CD4-positive, alpha-beta T cell treated with Interleukin-21 for 1 hour (primary cell): ENCODE measurements at places on chromosomes 6 and 20.
A peak's percentile ranks its signal among the peaks of the same experiment; 100 is the strongest.

DNA sequence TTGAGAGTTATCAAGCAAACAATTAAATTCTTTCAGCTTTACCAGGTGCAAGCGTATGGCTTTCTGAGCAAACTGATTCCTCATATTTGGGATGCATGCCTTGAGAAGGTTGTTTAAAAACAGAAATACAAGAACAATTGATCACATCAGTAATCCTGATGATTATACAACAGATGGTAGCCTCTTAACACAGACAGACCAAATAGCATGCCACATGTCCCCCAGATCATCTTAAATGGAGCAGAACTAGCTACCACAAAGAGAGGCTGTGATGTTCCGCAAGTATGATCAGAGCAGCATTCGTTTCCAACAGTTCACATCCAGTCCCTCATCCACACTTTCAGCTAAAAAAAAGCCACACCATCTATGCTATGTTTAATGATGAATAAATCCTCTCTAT lies 246.2 kb upstream of the NRSN1 start:
- DNase-seq: no peak

GRCh38 chr6:31116661-31117385 lies 2.2 kb downstream of the PSORS1C1 start:
- no peak for DNase-seq

- DNase-seq: no peak
Observed at GRCh38 chr20:3866464-3866863, 19.8 kb downstream of the MAVS start.

DNA sequence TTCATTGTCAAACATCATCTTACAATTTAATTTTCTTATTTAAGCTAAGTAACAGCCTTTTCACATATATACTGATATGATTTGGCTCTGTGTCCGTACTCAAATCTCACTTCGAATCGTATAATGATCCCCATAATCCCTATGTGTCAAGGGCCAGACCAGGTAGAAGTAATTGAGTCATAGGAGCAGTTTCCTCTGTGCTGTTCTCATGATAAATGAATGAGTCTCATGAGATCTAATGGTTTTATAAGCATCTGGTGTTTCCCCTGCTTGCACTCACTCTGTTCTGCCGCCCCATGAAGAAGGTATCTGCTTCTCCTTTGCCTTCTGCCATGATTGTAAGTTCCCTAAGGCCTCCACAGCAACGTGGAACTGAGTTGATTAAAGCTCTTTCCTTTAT lies 25.1 kb upstream of the CMTR1 start:
- DNase-seq: no peak

DNA sequence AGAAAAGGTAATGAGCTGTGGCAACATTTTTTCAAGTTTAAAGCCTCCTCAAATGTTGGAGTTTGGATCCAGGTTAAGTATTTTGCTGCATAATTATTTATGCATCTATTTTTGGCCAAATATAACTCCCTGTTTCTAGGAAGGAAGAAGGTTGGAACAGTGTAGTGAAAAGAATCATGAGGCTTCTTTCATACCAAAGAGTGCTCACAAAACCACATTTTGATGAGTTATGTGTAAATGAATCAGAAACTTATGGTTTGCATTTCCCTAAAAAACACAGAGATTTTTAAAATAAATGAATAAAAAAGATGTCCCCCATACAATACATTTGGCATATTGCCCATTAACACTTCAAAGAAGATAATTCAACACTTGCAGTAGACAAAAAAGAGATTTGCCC lies 246.9 kb upstream of the PRDM1 start:
- no peak for DNase-seq

- no peak for DNase-seq
Observed at GRCh38 chr6:45757443-45758130, 258.1 kb downstream of the CLIC5 start.

- no peak for DNase-seq
Observed at GRCh38 chr6:129966125-129966524, 52.3 kb upstream of the L3MBTL3 start.

GRCh38 chr20:4412216-4412615 lies 309.5 kb upstream of the PRND start:
- no peak for DNase-seq

GRCh38 chr6:130927305-130927704 lies 100.1 kb downstream of the SMLR1 start:
- no peak for DNase-seq

DNA sequence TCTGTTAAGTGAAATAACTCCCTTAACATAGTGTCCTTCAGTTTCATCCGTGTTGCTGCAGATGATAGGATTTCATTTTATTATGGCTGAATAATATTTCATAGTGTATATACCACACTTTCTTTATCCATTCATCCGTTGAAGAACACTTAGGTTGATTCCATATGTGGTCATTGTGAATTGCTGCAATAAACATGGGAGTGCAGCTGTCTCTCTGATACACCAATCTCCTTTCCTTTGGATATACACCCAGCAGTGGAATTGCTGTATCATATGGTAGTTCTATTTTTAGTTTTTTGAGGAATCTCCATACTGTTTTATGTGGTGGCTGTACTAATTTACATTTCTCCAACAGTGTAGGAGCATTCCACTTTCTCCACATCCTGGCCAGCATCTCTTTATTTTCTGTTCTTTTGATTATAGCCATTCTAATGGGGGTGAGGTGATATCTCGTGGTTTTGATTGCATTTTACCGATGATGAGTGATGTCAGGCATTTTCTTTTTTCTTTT lies 193.2 kb downstream of the SLC16A10 start:
- DNase-seq: no peak

- no peak for DNase-seq
Observed at GRCh38 chr6:9795880-9796279, 619.0 kb downstream of the TFAP2A start.

GRCh38 chr6:119830494-119831295 lies 481.1 kb upstream of the MAN1A1 start:
- DNase-seq: no peak

DNA sequence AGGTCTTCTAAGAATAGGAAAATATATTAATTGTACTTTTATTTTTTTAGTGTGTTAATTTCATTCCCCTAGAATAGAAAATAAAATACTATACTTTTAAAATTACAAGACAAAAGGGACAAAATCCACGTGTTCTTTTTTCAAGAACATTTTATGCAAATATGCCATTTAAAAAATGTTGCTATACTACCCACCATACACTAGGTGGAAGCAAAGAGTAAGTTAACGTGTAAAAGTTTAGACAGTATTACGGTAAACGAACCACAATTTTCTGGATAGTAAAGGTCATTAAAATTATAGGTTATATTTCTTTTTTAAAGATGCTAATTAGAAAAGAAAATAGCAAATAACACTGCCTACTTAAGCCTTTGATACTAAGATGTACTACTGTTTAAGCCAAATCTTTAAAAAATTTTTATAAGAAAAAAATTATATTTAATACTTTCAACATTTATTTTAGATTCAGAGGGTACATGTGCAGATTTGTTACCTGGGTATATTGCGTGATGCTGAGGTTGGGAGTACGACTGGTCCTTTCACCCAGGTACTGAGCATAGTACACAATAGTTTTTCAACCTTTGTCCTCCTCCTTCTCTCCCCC lies 287.6 kb downstream of the PHF3 start:
- peak; percentile 4 for DNase-seq

GRCh38 chr6:44247338-44248302 lies 719 bp downstream of the HSP90AB1 start:
- DNase-seq: peak; percentile 89

DNA sequence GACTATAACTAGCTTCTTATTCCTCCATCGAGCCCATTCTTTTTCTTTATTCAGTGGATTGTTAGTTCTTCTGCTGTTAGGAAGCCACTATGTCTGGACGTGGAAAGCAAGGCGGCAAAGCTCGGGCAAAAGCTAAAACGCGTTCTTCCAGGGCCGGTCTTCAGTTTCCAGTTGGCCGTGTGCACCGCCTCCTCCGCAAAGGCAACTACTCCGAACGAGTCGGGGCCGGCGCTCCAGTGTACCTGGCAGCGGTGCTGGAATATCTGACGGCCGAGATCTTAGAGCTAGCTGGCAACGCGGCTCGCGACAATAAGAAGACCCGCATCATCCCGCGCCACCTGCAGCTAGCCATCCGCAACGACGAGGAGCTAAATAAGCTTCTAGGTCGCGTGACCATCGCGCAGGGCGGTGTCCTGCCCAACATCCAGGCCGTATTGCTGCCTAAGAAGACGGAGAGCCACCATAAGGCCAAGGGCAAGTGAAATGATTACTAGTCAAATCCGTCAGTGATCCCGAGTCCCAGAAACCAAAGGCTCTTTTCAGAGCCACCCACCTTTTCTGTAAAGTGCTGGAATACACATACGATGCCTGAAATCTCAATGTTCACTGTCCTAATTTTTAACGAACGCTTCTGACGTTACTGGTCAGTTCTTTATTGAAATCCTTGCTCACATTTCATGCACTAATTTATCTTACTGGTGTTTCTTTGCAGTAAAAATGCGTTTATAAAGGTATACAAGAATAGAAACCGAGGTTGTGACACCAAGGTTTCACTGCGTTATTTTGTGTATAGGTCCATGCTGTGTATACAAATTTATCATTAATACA lies 129.9 kb downstream of the HFE start:
- DNase-seq: no peak

DNA sequence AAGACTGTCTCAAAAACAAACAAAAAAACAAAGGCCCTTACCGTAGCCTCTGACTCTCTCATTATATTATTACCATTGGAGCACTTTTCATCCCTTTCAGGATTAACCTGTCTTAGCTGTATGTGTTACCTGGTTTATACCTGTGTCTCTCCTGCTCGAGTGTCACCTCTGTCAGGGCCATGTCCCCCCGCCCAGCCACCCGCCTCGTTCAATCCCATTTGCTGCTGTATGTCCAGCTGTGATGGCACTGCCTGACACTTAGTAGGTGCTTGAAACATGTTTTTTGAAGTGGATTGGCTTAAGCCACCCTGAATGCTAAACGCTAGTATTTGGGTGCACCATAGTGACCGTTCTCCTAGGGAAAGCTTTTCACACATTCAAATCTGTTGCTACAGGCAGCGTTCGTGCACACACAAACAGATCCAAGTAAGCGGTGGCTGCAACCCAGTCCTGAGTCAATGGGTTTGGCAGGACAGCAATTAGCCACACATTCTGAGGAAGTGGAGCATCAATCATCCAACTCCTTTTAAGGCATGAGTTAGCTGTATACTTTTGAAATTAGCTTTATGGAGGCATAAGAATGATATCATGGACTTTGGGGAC lies 98.9 kb upstream of the ZNF217 start:
- no peak for DNase-seq

GRCh38 chr6:52249078-52249477 lies 4.8 kb upstream of the IL17F start:
- DNase-seq: no peak
